ENCODE measurements at places on chromosomes 3 and 15. TPM values are rescaled to one million over a fixed set of nuclear protein-coding genes. Genes with fewer than 3 reads are reported as not detected.

GRCh38 chr3:183680061-183680460, 17.5 kb upstream of the YEATS2 start:
- no peak for DNase-seq

DNA sequence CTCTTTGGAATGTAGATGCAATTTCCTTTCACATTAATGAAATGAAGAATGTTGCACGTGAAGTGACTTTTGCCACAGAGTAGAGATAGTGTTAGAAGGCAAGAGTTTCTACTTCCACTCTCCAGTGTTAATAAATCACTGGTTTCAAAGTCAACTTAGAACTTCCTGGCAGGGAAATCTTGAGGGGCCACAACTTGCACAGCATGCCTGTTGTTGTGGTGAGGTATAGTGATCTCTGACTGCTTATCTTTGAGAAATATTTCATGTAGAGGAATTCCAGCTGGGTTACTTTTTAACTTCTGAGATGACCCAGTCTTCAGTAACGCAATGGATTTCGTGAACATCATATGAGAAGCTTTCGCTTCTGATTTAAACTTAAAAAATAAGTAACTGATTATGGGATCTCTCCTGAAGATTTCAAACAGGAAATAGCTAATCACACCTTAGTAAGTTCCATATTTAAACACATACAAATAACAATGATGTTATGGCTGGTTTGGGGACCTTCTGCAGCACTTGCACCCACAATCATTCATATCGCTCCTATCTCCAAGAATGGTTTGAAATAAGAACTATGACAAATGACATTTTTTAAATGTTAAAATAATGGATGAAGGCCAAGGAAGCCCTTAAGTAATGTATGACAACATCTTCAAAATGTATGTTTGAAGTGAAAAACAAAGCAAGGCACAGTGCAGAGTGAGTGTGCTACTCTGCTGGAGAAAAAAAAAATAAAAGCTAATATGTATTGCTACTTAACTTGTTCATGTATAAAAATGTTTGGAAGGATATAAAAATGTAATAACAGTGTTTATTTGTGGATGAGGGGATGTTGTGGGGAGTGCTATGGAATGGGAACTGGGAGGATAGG, 726.5 kb upstream of the NECTIN3 start:
- DNase-seq = peak; percentile 53

GRCh38 chr15:83012636-83013035, 1.2 kb upstream of the C15orf40 start:
- DNase-seq = no peak

- DNase-seq = no peak
These were observed 66.8 kb downstream of the HMG20A start for GRCh38 chr15:77487469-77487842.

DNA sequence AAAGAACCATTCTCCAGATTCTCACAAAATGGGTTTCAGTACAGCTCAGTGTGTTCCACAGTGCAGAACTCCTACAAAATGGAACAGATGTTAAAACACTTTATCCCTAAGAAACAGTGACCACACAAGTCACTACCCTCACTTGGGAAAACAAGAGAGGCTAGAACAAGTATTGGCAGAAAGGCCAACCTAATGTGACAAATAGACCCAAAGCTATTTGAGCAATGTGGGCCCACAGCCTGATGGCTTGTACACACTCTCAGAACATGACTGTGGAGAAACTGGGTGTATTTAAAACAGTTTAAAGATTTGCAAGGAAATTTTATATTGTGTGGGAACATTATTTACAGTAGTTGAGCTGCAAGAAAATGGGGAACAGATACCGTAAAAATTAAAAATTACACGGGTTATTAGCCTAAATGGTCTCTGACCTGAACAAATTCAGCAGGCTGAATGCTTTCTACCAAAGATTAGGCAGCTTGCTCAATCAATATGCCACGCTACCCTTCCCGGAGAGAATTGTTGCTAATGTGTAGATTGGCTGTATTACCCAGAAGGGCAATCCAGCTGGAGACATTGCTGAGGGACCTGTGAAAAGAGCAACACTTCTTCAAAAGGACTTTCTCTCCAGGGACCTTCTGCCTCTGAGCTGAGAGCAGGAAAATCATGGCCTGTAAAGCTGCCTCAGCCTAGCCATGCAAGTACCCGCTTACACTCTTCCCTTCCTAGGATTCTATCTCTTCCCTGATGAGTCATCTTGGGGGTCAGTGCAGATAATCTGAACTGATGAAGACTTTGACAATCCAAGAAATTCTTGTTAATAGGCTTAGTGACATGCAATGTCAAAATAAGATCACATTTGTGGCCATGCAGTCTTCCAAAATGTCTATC, 97.1 kb downstream of the STRIT1 start:
- DNase-seq = no peak

DNA sequence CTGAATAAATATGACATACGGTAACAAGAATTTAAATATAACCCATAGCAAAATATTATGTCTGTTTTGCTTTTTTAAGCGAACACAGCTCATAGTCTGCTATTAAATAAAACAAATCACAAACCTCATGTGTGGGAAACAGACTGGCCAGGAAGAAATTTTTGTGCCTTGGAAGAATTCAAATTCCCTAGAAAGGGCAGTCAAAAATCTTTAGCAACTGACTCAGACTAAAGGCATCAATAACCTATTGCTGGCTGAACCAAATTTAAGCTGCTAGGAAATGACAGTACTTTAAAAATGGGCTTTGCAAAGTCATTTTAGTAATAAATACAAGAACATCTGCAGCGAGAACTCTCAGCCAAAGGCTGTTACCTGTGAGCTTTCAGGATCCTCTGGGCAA, 151.4 kb downstream of the PLD1 start:
- DNase-seq = no peak

DNA sequence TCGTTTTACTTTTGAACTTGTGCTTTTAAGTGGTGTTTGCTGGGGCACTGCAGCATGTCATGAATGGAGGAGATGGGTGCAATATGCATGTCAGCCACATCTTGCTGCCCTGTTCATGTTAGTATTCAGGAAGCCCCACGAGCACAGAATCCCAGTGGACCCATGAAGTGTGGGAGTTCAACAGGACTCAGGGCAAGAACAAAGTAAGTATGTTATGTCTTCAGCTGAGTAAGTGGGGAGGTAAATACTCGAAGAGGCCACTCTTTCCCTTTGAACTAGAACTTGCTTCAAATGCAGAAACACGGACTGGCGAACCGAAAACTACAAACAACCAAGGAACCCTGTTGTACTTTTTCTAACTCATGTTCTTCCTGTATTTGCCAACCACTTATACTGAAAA, 23.4 kb downstream of the SOX14 start:
- no peak for DNase-seq

GRCh38 chr3:106371221-106371970, 502.6 kb upstream of the CBLB start:
- DNase-seq = no peak

- DNase-seq = no peak
These were observed 11.4 kb upstream of the HDGFL3 start for GRCh38 chr15:83219026-83219425.

DNA sequence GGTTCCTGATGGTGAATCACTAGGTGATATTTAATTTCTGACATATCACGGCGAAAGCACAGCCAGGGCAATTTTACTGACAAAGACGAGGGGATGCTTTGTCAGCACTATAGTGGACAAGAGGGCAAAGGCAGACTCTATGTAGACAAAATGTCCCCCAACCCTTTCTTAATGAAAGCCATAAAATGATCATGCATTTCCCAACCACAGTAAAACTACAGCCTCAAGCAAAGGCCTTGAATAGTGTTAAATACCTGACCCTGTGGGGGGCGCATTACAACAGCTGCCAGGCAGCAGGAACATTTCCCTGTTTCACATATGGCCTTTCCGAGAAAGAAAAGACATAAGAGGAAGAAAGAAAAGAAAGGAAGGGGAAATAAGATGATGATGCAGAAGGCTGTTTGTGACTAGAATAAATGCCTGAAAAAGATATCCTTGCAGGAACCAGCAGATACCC, 49.5 kb downstream of the GLDN start:
- DNase-seq = no peak

The DET1 gene
- total RNA-seq = 17.6 TPM

The ADAMTSL3 gene
- total RNA-seq = 11.6 TPM

The TM2D3 gene
- total RNA-seq = 74.2 TPM

The FAM107A gene
- total RNA-seq = 2.6 TPM

The CCDC191 gene
- 3.4 TPM for total RNA-seq

The NR1I2 gene
- 0.96 TPM for total RNA-seq

The DENND4A gene
- total RNA-seq = 24.1 TPM

The ITPKA gene
- total RNA-seq = 24.1 TPM

The NMB gene
- total RNA-seq = not detected

The ZDHHC3 gene
- 53.7 TPM for total RNA-seq

All from umbilical cord (tissue), 2 donors.